ENCODE measurements at places on chromosomes 2 and 18. TPM values are rescaled to one million over a fixed set of nuclear protein-coding genes. Genes with fewer than 3 reads are reported as not detected.

DNA sequence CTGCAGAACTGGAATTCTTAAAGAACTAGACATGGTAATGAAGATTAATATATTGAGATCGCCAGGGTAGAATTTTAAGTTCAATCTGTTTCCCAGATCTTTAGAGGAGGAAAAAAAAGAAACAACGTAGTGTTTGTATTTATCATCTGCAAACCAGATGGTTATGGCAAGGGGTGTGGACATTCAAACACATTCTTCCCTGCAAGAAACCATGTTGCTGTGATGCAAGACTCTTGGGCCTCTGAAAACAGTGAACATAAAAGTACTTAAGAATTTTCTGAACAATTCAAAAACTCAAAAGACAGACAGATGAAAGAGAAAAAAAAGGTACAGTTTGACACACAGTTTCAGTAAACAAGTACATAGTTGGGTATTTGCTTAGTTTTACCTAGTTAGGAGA, 35.6 kb downstream of the COL5A2 start:
- no peak for DNase-seq
- H3K27me3 ChIP-seq, result no peaks in the 10 kb centered on the region
- no peaks in the 10 kb centered on the region for H3K4me1 ChIP-seq

DNA sequence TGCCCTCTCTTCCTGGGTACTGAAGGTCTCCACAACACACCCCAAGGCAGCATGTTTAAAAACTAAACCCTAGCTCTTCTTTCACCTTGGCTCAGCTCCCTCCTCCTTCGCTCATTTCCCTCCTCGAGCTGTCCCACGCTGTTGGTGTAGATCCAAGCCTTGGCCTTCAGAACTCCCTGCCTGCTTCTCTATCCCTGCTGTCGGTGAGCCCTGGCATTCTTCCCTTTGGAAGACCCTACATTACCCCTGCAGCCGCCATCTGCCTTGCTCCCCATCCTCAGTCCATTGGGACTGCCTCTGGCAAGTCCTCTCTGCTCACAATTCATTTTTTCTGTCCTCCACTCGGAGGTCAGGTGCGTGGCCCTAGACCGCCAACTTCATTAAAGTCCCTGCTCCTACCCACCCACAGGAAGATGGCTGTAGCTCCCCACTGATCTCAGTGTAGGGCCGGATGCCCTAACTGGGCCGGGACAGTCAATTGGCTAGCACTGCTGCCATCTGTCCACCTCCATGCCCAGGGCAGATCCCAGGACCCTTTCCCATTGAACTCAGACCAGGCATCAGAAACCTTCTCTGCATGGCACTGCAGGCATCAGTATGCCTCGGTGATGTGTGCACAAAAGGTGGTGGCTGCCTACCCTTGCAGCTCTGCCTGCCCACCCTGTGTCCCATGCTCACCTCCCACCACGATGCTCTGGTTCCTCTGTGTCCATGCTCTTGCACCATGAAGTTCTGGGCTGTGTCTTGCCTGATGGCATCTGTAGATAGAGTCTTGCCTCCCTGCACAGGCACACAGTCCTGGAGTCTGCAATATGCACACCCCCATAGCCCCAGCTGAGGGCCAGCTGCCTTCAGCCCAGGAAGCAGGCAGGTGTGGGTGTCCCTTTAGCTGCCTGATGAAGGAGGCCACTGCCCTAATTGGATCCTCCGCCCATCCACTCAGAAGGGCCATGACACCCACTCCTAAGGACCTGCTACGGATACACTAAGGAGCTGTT, 5.7 kb downstream of the AMER3 start:
- no peak overlapping the region for H3K27ac ChIP-seq
- peaks cover 3% of the 10 kb centered on the region for H3K4me1 ChIP-seq
- no peak for DNase-seq
- no peak overlapping the region for H3K4me3 ChIP-seq

DNA sequence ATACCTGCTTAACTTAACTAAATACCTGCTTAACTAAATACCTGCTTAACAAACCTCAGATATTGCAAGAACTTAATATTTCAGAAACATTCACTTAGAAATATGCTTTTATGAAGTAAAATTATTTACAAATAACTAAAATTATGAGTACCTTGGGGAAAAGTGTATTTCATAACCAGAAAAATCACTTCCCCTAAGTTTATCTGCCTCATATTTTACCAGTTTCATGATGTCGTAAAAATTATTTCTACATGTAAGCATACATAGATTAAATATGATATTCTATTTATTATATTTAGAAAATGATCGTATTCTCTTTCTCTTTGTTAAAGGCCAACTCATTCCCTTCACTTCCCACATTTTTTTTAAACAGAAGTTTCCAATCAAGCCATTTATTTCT, 41.5 kb upstream of the DSC1 start:
- no peak overlapping the region for H3K4me3 ChIP-seq
- H3K27me3 ChIP-seq, result no peaks in the 10 kb centered on the region
- H3K4me1 ChIP-seq, result no peaks in the 10 kb centered on the region
- no peak overlapping the region for H3K27ac ChIP-seq
- no peaks in the 10 kb centered on the region for H3K36me3 ChIP-seq

DNA sequence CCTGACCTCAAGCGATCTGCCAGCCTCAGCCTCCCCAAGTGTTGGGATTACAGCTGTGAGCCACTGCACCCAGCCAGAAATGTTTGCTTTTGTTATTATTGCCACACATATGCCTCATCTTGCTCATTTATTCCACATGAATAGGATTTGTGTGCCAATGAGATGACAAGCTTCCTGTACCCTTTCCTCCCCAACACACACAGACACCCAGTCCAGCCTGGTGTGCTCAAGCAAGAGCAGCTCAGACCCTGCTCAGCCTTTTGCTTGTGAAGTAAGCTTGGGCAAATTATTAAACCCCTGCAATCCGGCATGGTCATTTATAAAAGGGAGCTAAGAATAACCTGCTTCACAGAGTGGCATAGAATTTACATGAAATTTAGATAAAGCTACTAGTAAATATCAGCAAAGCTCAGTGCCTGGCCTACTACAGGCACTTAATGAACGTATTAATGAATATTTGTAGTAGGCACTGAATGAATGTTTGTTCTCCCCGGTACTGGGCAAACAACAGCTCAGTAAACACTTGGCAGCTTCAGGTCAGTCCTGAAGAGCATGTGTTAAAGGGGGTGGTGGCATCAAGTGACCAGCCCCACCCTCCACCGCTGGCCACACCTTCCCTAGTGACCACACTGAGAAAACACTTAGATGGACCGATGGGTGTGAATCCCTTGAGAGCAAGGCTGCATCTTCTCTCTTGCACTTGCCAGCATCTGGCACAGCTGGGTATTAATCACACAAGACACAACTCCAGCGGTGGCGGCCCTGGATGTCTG, 280.2 kb downstream of the SRBD1 start:
- H3K27ac ChIP-seq, result no peak overlapping the region
- H3K4me3 ChIP-seq, result no peak overlapping the region
- no peaks in the 10 kb centered on the region for H3K27me3 ChIP-seq
- DNase-seq, result no peak
- H3K4me1 ChIP-seq, result no peaks in the 10 kb centered on the region
- H3K36me3 ChIP-seq, result no peaks in the 10 kb centered on the region

DPYSL5 gene
- not detected for total RNA-seq

- H3K4me3 ChIP-seq, result no peak overlapping the region
- no peaks in the 10 kb centered on the region for H3K27me3 ChIP-seq
- no peak for DNase-seq
- no peak overlapping the region for H3K27ac ChIP-seq
- H3K36me3 ChIP-seq, result peaks cover 87% of the 10 kb centered on the region
Measured at GRCh38 chr2:74095632-74096031, 52.1 kb downstream of the BOLA3 start.

- peaks cover under 1% of the 10 kb centered on the region for H3K27me3 ChIP-seq
- H3K36me3 ChIP-seq, result no peaks in the 10 kb centered on the region
- H3K4me1 ChIP-seq, result peaks cover 2% of the 10 kb centered on the region
- no peak overlapping the region for H3K27ac ChIP-seq
- no peak overlapping the region for H3K4me3 ChIP-seq
Measured at GRCh38 chr18:61639886-61640285, 252.9 kb downstream of the RNF152 start.

DNA sequence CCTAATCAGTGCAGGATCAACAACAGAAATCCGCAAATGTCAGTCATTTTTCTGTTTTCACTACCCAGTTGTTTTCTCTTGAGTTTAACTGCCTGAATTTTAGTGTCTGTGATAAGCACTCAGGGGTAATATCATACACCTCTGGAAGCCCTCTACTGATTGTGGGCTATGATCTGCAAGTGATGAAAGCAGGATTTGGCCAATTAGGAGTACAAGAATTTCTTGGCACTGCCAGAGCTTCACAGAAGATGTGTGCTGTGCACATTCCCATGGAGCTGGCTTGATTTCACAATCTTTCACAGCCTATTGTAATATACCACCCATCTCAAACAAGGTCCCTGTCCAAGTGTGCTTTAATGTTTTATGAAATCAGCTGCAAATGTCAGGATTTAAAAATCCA, 27.3 kb upstream of the TDRD15 start:
- H3K4me3 ChIP-seq, result no peak overlapping the region
- no peaks in the 10 kb centered on the region for H3K4me1 ChIP-seq
- no peak overlapping the region for H3K27ac ChIP-seq
- DNase-seq, result no peak

DNA sequence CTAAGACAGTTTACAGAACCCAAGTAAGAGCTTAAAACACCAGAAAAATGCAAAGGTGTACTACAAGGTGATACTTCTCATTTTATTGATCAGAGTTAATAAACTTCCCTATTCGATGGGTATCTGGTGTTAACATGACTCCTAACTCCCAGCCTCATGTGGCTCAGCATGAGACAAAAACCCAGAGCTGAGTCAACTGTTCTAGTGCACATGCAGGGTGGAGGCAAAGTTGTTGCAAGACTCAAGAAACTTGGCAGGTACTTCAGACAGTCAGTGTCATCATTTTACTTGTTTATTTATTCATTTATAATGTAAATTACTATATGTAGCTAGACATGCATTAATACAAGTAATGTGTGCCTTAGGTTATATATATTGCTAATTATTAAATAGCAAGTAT, 216.6 kb upstream of the DSEL start:
- no peaks in the 10 kb centered on the region for H3K36me3 ChIP-seq
- no peaks in the 10 kb centered on the region for H3K4me1 ChIP-seq
- H3K27me3 ChIP-seq, result no peaks in the 10 kb centered on the region
- H3K4me3 ChIP-seq, result no peak overlapping the region
- DNase-seq, result no peak
- no peak overlapping the region for H3K27ac ChIP-seq

GRCh38 chr2:86249579-86250391, 50.5 kb downstream of the MRPL35 start:
- H3K4me1 ChIP-seq, result peaks cover 5% of the 10 kb centered on the region
- no peaks in the 10 kb centered on the region for H3K36me3 ChIP-seq
- H3K4me3 ChIP-seq, result no peak overlapping the region
- DNase-seq, result no peak
- peak overlapping the region; percentile 18 for H3K27ac ChIP-seq
- H3K27me3 ChIP-seq, result peaks cover 9% of the 10 kb centered on the region

GRCh38 chr18:42929857-42930256, 185.6 kb downstream of the RIT2 start:
- no peak overlapping the region for H3K4me3 ChIP-seq
- H3K36me3 ChIP-seq, result no peaks in the 10 kb centered on the region
- no peak overlapping the region for H3K27ac ChIP-seq
- no peaks in the 10 kb centered on the region for H3K27me3 ChIP-seq

DNA sequence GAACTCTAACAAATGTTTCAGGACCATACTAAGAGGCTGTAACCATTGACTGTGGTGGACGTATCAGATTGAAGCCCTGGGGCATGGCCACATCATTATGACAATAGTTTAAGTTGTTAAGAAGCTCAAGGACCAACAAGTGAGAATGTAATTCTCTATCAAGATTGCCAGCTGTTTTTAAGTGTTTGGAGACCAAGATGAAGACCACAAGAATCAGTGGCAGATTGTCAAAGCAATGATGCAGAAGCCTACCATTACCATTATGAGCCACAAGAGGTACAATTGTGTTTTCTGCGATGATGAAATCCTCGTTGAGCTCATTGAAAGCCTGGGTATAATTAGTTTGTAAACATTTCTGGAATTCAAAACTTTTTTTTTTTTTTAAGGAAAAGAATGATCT, 261.1 kb upstream of the ZEB2 start:
- H3K27ac ChIP-seq, result no peak overlapping the region
- H3K27me3 ChIP-seq, result no peaks in the 10 kb centered on the region
- no peak for DNase-seq
- no peaks in the 10 kb centered on the region for H3K36me3 ChIP-seq
- H3K4me3 ChIP-seq, result no peak overlapping the region

- no peak overlapping the region for H3K4me3 ChIP-seq
- no peaks in the 10 kb centered on the region for H3K36me3 ChIP-seq
- peaks cover 3% of the 10 kb centered on the region for H3K27me3 ChIP-seq
- DNase-seq, result no peak
Measured at GRCh38 chr18:36724591-36725001, 104.2 kb downstream of the TPGS2 start.

GRCh38 chr2:38975042-38975441, 85.4 kb downstream of the ARHGEF33 start:
- no peak overlapping the region for H3K27ac ChIP-seq
- H3K4me1 ChIP-seq, result no peaks in the 10 kb centered on the region
- H3K4me3 ChIP-seq, result no peak overlapping the region
- no peaks in the 10 kb centered on the region for H3K27me3 ChIP-seq
- DNase-seq, result no peak
- no peaks in the 10 kb centered on the region for H3K36me3 ChIP-seq

DNA sequence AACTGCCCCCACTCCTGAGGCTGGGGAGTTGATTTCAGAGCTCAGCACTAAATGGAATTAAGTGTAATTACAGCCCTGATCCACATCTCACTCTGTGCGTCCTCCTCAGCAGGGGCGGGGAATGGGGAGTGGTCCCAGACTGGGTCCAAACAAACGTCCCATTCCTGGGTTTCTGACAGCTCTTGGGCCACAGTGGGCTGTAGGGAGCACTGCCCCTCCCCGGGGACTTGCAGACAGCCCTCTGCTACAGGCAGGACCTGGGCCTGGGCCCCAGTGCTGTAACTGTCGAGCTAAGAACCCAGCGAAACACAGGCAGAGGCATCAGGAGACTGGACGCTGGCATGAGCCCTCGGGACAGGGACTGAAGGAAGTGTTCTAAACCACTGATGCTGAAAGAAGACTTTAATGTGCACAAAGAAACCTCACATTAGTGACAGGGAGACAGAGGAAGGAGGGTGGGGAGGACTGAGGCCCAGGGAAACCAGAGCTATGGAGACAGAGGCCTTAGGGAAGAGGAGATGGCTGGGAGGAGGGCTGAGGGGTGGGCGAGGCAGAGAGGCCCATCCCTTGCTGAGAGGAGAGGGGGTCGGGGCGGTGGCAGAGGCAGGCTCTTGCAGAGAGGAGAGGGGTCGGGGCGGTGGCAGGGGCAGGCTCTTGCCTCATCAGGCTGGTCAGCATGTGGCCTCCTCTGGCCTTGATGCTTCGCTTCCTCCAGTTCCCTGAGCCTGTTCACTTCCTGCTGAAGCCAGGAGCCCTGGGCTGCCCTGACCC, 5.8 kb upstream of the SEMA4C start:
- no peaks in the 10 kb centered on the region for H3K36me3 ChIP-seq
- H3K27me3 ChIP-seq, result peaks cover 9% of the 10 kb centered on the region
- H3K27ac ChIP-seq, result no peak overlapping the region

DNA sequence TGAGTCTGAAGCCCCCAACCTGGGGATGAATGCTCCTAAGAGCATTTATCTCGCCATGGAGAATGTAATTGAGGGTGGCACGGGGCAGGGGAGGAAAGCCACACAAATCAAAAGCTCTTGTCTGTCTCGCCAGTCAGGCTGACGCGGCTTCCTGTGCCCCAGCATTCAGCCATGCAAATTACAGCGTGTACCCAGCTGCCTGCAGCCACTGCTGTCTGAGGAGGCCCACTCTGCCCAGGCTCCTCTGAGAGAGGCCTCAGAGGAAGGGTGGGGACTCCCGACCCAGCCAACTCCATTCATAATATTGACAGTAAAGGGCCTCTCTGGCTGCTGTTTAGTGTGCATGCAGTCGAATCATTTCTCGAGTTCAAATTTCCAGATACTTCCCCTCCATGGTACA, 22.0 kb downstream of the SMAD7 start:
- H3K27me3 ChIP-seq, result no peaks in the 10 kb centered on the region
- H3K36me3 ChIP-seq, result no peaks in the 10 kb centered on the region
- peak; percentile 65 for DNase-seq
- H3K4me3 ChIP-seq, result peak overlapping the region; percentile 80
- H3K4me1 ChIP-seq, result peaks cover 97% of the 10 kb centered on the region

All from activated B cell treated with CpG ODN at 0.5 μM for 24 hours (primary cell).